Jurkat, Clone E6-1 (cell line): ENCODE measurements at places on chromosomes 11 and 22.
A peak's percentile ranks its signal among the peaks of the same experiment; 100 is the strongest.

DNA sequence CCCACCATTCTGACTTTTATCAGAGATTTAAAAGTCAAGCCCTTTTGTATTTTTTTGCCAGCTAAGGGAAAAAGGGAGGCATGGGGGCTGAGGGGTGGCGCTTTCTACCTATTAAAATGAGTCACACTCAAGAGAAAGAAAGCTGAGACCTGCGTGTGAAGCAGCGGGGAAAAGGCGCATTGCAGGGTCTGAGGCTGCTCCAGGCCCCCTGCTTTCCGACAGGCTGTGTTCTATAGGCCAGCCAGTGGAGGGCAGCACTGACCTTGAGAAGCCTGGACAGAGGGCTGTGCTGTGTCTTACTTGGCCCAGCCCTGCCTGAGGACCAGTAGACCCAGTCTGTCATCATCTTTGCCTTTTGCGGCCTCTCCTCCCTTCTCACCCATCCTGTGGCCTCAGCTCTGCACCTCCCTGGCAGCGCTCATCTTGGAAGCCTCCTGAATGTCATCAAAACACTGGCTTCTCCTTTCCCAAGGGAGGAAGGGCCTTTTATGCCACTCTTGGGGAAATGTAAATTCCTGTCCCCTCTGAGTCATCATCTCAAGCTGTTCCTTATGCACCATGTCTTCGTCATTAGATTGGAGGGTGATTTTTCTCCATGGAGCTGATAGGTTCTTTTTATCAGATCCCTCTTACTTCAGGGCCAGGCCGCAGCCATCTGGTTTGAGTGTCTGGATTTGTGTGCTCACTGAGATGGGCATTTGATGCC is 12.6 kb upstream of the MAPK8IP1 start:
- peak; percentile 4 for DNase-seq

DNA sequence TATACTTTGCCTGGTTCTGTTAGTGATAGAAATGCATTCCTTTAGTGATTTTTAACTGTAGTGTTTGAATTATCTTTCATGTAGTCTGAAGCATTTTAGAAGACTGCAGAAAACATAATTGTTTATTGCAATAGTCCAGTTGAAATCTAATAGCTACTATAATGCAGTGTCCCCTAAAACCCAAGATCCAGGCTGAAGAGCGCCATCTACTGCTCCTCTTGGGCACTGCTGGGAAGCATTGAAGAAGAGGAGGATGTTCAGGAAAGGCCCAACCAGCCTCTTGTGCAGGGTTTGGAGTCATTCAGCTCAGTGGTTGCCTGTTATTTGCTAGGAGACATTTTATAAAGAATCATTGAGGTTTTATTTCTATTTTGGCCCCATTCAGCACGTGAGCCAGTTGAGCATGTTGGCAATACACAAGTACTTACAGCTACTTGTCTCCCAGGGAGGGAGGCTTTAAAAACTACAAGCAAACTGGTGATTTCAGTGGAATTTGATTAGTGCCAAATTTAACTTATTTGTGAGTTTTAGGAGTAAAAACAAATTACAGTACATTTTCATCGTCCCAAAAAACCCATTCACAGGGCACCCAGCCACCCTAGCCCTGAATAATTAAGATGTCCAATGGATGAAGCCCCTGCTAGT is 74.9 kb upstream of the HORMAD2 start:
- peak; percentile 32 for DNase-seq

DNA sequence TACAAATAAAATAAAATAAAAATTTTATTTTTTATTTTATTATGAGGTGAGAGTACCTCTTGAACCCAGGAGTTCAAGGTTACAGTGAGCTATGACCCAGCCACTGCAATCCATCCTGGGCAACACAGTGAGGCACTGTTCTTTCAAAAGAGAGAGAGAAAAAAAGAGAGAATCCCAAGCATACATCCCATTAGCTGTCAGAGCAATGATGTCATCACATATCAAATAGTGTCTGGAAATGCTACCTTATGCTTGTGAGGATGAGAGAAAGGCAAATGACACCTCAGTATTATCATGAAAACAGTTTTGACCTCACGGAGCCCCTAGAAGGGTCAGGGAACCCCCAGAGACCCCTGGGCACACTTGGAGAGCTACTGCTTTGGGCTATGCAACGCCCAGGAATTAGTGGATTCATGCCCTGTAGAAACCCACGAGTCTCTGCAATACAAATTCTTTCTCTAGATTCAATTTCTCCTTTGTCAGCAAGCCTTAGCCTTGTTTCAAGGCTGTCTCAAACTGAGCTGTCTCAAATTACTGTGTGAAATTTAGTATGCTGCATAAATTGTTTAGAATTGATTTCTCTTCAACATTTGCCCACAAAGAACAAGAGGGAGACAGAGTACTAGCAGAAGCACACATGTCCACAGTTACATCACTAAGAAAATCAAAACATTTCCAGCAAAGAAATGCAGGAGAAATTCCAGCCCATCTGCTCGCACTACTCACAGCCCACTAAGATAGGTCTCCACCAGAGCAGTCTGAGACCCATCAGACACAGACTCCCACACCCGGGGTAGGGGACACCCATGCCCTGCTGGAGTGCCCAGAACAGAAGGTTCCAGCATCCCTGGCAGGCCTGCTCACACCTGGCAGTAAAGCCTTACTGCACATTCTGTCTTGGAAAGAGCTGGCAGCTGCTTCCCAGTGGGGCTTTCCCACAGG is 18.1 kb downstream of the DGCR2 start:
- no peak for DNase-seq

- DNase-seq: no peak
Observed at GRCh38 chr22:37062376-37062675, 10.8 kb downstream of the KCTD17 start.

DNA sequence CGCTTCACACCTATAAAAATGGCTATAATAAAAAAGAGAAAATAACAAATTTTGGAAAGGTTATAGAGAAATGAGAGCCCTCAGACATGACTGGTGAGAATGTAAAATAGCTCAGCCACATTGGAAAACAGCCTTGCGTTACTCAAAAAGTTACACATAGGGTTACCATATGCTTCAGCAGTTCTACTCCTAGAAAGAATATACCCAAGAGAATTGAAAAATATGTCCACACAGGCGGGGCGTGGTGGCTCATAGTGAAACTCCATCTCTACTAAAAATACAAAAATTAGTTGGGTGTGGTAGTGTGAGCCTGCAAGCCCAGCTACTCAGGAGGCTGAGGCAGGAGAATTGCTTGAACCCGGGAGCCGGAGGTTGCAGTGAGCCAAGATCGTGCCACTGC is 7.6 kb upstream of the JHY start:
- no peak for DNase-seq

DNA sequence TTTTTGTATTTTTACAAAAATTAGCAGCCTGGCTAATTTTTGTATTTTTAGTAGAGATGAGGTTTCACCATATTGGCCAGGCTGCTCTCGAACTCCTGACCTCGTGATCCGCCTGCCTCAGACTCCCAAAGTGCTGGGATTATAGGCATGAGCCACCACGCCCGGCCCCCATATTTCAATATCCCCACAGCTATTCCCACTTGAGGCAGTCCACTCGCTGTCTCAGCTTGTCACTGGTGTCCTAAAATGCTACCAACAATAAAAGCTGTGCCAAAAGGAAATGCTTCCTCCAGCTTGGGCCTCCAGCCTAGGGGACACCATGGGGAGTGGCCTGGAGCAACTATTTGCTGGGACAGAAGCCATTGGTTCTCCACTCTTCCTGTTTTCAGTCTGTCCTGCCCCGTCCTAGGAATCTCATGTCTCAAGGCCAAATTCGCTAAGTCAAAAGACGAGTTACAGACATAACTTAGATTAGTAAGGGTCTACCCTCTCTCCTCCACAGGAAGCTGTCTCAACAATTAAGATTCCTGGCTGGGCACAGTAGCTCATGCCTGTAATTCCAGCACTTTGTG is 7.3 kb upstream of the SPINDOC start:
- no peak for DNase-seq

DNA sequence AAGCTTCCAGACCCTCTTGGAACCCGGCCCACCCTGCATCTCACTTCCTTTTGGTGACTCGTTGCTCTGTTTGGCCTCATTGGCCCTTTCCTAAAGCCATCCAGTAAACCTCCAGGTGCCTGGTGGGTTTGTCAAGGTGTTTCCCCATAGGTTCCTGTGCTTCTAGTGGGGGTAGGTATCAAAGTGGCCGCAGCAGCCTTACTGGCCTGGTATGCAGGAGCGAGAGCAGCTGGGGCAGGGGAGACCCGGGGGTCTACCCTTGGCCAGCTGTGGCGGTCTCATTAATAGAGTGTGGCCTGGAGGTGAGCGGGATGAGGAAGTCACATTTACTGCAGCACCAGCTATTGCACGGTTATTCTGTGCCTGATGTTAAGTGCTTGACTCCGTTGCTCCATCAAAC is 4.1 kb downstream of the APOA4 start:
- no peak for DNase-seq

GRCh38 chr22:37782340-37783168 is 25.2 kb upstream of the GCAT start:
- no peak for DNase-seq

DNA sequence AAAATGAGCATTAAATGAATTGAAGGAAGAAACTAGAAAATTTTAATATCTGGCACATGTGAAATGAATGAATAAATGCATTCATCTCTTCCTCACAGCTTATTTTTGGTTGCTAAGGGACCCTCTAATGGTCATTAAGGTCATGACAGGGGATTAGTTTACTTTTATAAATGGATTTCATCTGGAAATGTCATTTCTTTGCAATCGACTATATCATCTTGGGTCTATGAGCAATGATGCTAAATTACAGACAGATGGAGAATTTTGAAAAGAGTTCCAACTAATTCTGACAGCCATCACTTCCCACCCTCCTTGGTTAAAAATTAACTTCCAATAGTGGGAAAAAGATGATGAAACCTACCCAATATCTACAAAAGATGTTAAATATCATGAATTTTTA is 98.0 kb downstream of the KIF18A start:
- DNase-seq: no peak

- no peak for DNase-seq
Observed at GRCh38 chr22:24599514-24599913, 3.5 kb upstream of the GGT1 start.

GRCh38 chr11:120391292-120391691 is 55.1 kb downstream of the ARHGEF12 start:
- no peak for DNase-seq

GRCh38 chr22:44358709-44359440 is 46.1 kb upstream of the SHISAL1 start:
- DNase-seq: no peak

- no peak for DNase-seq
Observed at GRCh38 chr11:23903044-23903704, 593.7 kb upstream of the LUZP2 start.

GRCh38 chr22:38213319-38213989 is 11.7 kb downstream of the MAFF start:
- DNase-seq: no peak

GRCh38 chr11:3163241-3163981 is 1.7 kb downstream of the OSBPL5 start:
- peak; percentile 93 for DNase-seq

DNA sequence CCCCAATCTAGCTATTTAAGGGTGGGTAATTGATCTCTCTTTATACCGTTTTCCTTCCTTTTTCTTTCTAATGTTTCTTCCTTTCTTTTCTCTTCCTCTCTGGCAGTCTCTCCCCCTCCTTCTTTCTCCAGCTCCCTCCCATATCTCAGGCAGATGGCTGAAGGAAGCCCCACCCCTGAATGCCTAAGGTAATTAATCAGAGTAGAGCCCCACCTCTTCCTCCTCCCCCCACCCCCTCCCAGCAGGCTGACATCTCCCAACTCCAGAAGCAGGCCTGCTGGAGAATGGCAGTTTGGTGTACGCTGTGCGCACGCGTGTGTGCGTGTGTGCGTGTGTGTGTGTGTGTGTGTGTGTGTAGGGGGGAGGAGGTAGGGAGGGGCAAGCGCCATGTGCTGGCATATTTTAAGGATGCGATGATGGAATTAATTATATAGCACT is 122.6 kb downstream of the APOL5 start:
- no peak for DNase-seq

- no peak for DNase-seq
Observed at GRCh38 chr11:2256293-2256913, 14.0 kb downstream of the ASCL2 start.

- no peak for DNase-seq
Observed at GRCh38 chr11:34417202-34417601, 21.5 kb upstream of the CAT start.

DNA sequence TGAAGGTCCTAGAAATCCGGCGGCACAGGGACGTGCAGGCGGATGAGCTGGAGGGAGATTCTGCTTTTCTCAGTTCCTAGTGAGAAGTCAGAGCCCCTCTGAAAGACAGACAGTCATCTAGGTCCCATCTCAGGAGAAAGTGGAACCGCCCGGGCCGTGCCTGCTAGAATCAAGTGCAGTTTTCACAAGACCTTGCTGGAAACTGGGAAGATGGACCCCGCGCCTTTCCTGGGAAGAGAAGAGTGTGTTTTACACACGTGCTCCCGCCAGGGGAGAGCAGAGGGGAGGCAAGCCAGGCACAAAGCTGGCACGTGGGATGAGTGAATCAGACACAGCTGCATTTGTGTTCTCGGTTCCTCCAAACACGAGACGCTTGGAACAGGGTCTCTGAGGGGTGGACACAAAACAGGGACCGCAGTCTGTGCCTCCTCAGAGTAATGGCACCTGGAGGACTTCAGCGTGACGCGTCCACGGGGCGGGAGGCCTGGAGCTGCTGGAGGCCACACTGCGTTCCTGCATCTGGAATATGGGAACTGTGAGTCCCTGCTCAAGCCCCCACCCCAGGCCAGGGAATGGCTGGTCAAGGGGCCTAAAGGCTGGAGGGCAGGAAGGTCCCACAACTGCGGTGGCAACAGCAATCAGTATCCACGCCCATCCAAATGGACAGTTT is 218.3 kb downstream of the BRD1 start:
- DNase-seq: no peak

GRCh38 chr11:125088123-125088522 is 23.3 kb downstream of the TMEM218 start:
- DNase-seq: no peak

DNA sequence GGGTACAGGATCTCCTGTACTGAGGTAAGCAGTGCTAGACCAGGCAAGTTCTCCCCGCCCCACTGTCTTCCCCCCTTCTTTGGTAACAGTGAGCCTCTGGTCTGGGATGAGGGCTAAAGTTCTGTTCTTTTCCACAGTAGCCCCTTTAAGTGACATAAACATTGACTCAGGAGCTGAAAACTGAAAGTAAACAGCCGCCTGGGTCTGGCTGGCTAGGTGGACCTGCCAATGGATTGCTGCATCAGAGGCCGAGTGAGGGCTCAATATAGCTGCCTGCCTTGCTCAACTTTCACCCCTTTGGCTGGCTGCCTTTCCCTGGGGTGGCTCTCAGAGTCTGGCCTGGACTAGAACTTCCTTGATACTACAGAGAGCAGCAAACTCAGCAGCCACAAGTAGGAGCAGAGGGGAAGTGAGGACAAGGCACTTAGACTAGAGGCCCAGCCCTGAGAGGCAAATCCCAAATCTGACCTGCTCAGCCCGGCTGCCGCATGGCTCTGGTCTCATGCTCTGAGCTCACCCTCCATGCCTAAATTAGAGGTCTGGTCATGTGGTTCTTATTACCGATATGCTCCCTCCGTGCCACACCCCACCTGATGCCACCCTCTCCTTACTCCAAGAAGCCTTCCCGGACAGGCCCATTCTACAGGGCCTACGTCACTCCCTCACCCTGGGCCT is 9.6 kb upstream of the UCP3 start:
- no peak for DNase-seq

GRCh38 chr11:95506777-95507176 is 275.8 kb upstream of the SESN3 start:
- DNase-seq: no peak
